NCI-H2107 (cell line): ENCODE measurements at places on chromosomes 4 and X.

DNA sequence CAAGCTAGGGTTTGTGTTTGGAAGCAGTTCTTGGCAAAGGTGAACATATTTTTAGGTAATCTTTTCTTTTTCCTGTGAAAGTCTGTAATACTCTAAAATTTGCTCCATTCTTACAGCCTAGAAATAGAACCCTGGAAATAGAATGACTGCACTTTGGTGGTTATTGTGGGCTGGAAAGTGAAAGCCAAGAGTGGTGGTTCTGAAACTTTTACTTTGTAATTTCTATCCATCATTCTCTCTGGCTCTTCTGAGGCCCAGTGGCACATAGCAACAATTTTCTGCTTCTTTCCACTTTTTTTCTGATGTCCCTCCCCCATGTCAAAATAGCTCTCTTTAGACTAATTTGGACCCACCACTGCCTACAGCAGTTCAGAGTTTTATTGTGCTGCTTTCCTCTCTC lies 300.4 kb upstream of the RPS6KA3 start:
- no peak for DNase-seq

DNA sequence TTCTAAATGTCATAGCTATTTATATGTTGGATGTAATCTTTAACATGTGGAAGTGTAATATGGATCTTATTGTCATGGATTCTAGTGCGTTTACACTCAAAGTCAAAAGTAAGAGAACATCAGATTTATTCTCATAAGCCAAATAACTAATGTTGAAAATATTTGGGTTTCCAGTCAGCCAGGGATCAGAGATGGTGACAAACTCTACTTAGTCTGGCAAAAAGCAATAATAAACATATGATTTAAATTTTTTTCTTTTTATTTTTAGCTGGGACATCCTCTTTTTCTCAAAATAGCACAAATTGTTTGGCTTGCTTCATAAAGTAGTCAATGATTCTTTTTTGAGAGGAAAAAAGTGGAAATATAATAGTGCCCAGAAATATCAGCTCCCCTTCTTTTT lies 392.3 kb downstream of the ARHGAP24 start:
- DNase-seq, result no peak

- no peak for DNase-seq
These were observed 62.7 kb upstream of the GRID2 start for GRCh38 chr4:92241094-92241493.

- DNase-seq, result no peak
These were observed 238.8 kb downstream of the OR13H1 start for GRCh38 chrX:131782646-131783045.

- DNase-seq, result no peak
These were observed 407 bp upstream of the ZC4H2 start for GRCh38 chrX:64976673-64977040.

DNA sequence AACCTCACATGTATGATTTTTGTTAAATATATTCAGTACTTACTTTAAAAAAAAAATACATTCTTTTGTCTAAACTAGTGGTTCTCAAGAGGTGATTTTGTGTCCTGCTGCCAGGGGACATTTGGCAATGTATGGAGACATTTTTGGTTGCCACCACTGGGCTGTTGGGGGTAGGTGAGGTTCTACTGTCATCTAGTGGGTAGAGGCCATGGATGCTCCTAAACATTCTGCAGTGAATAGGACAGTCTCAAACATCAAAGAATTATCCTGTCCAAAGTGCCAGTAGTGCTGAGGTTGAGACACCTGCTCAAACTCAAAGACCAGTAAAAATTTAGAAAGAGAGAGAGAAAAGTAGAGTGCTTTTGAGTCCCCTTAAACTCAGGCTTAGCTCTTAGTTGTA lies 32.9 kb upstream of the PGM2 start:
- no peak for DNase-seq

DNA sequence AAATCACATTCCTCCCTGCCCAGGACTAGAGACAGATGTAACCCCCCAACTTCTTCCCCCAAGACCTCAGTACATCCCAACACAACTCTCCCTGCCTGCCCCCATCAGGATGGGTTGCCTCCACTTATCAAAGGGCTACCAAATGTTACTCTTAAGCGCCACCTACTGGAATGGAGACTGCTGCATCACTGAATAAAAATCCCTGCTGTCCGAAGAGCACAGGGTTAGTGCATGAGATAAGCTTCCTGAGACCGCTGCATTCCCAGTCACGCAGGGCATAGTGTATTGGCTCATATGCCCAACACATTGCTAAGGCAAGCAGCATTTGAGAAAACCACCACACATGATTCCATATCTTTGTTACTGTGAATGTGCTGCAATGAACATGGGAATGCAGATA lies 544.5 kb downstream of the PPP4R3C start:
- no peak for DNase-seq

DNA sequence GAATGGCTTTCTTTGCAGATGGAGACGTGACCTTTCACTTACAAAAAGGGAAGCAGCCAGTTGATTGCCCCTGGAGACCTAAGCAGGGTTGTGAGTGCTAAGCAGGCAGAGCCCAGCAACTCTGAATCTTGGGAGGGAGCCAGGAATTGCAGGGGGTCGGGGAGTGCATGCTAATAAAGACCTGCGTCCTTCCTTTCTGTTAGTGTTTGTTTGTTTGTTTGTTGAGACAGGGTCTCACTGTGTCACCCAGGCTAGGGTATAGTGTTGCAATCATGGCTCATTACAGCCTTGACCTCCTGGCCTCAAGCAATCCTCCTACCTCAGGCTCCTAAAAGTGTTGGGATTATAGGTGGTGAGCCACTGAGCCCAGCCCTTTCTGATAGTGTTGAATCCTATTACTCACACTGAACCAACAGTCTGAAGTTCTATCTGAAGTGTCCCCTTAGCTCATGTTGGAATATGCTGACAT lies 137.4 kb downstream of the CEP135 start:
- no peak for DNase-seq

DNA sequence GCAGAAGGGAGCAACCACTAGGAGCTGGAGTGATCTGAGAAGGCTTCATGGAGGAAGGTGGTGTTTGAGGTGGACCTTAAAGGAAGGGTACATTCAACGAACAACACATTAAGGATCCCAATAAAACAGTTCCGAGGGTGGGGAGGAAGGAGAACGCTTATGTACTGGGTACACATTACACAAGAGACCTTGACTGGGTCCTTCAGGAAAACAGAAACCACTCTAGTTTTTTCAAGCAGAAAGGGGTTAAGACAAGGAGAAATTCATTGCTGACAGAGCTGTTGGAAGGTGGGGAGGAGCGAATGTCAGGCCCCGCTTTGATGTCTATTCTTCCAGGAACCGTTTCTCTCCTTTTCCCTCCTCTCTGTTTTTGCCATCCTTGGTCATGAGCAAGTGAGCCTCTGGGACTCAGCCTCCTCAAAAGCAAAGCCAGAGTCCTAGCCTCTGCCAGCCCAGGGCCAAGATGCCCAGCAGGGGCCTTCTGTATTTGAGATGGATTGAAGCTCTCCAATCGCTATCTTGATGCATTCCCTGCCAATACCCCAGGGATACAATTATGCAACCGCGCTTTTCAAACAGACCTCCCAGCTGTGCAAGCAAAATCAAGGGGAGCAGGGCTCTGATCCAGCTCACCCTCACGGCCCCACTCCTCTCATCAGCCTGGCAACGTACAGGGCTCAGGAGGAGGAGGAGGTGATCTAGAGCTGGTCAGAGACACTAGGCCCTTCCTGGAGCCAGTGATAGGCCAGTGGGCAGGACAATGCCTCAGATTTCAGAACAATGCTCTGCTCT lies 48.4 kb downstream of the ZBTB49 start:
- no peak for DNase-seq

DNA sequence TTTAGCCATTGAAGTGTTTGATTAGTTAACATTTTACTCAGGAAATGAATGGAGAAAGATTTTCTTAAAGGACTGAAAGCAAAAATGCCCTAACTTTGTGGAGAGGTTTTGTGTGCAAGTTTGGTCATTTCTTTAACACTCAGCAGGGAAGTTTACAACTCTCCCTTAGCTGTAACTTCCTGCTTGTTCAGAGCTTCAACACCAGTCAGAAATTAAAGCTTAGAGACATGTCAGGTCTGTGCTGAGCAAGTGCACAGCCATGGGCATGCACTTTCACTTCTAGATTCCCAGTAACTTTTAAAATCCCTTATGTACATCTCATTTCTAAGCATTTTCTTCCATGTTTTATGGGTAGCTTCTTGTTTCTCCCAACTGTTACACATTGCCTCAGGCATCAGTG lies 326.0 kb downstream of the ACTRT1 start:
- DNase-seq, result no peak

GRCh38 chr4:149048451-149049143 lies 606.4 kb upstream of the NR3C2 start:
- DNase-seq, result no peak

DNA sequence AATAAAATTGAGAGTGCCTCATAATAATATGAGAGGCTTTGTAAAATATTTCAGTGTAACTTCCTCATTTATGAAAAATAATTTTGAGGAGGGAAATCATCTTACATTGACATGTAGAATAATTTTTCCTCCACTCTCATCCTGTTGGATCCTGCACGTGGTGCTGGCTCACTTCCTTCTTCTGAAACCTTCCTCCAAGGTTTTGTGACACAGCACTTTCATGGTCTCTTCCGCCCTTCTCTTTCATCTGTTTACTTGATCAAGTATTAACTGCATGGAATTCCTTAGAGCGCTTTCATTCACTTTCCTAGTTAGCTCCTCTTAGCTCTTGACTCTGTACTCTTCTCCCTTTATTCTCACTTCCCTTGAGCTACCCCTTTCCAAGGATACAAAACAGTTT lies 246.5 kb downstream of the RAPGEF2 start:
- DNase-seq, result no peak

DNA sequence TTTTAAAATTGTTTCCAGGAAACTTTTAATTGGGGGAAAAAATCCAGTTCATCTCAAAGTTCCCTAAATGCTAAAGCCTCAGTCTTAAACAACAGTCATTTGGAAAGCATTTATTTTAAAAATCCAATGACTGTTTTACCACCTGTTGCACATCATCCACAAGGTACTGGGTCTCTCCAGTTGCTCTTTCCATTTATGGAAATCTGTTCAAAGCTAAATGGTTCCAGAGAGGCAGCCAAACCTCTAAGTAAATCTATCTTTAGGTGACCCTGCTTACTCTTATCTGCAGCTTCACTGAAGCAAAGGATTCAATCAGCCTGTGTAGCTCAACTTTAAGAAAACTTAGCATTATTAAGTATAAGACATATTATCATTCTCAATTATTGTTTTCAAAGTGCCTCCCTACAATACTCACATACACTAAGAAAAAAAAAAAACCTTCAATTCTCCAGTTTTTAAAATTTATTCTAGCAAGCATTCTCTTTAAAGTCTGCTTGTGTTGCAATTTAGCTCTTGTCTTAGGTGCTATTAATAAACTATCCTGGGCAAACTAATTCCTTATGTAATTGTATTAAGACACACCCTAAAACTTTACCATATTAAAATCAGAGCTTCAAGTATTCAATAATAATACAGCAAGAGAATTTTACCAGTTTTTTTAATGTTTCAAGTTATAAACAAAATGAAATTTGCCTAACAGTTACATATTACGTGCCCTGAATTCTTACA lies 60.6 kb downstream of the NOCT start:
- no peak for DNase-seq

- no peak for DNase-seq
These were observed 70.9 kb upstream of the ARHGEF9 start for GRCh38 chrX:63855896-63856295.

GRCh38 chrX:132612821-132613564 lies 124.2 kb upstream of the MBNL3 start:
- DNase-seq, result peak; percentile 21

GRCh38 chr4:23060776-23061175 lies 368.0 kb downstream of the GBA3 start:
- DNase-seq, result no peak

- no peak for DNase-seq
These were observed 3.8 kb downstream of the MBTPS2 start for GRCh38 chrX:21843179-21843578.

DNA sequence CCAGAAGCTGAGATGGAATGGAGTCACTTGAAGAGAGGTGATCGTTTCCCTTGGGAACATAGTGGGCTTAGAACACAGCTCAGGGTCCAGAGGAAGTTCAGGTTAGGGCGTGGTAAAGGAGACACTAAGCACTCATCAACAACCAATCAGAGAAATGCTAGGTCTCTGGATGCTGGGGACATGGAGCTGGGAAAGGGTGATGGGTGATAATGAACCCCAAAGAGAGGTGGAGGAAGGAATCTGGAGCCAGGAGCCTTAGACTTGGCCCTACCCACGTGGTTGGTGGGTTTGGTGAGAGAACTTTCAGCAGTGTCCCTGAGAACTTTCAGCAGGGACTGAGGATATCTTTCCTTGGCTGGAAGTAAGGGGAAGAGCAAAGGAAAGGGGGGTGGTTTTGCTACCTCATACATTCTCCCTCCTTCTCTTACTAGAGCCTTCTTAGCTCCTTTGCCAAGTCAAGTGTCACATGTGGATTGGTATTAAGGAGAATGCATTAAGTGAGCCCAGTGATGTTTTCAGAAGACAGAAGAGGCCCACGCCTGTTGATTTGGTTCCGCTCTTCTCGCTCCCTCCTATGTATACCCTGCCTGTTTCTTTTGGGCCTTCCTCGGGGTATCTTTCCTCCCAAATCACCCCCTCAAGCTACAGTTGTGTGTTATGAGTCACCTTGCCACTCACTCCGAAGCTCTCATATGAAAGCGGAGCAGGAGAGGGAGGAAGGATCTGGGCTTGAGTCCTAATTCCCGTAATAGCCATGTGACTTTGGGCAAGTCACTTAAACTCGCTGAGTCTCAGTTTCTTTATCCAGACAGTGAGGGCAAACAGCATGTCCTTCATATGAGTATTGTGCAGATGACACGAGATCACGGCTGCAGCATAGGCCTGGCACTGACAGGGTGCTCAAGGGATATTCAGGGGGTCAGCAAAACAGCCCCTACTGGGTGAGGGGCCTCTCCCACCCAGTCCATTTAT lies 63.1 kb downstream of the TSC22D3 start:
- DNase-seq, result no peak

GRCh38 chr4:188012426-188012945 lies 16.9 kb downstream of the ZFP42 start:
- no peak for DNase-seq

DNA sequence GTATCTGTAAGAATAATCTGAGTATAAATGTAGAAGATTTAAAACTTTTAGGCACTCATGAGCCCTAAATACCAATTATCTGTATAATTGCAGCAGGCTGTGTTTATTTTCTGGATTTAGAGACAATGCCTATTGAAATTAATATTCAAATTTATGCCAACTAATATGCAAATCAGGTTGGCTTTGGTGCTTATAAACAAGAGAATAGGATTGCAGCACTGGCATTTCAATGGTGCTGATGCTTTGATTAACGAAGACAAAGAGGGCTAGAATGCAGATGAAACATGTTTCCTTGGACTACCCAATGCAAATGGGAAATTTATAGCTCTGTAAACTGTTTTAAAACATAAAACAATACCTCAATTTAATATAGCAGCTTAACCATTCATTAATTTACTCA lies 70.7 kb upstream of the GATB start:
- no peak for DNase-seq

GRCh38 chr4:24704149-24704548 lies 91.2 kb upstream of the SOD3 start:
- no peak for DNase-seq
